Stomach (tissue), 19 donors: ENCODE measurements at places on chromosomes 4 and X. TPM values are rescaled to one million over a fixed set of nuclear protein-coding genes. Genes with fewer than 3 reads are reported as not detected.
A peak's percentile ranks its signal among the peaks of the same experiment; 100 is the strongest.

SPRY1 gene
- total RNA-seq = 21.4 TPM

DNA sequence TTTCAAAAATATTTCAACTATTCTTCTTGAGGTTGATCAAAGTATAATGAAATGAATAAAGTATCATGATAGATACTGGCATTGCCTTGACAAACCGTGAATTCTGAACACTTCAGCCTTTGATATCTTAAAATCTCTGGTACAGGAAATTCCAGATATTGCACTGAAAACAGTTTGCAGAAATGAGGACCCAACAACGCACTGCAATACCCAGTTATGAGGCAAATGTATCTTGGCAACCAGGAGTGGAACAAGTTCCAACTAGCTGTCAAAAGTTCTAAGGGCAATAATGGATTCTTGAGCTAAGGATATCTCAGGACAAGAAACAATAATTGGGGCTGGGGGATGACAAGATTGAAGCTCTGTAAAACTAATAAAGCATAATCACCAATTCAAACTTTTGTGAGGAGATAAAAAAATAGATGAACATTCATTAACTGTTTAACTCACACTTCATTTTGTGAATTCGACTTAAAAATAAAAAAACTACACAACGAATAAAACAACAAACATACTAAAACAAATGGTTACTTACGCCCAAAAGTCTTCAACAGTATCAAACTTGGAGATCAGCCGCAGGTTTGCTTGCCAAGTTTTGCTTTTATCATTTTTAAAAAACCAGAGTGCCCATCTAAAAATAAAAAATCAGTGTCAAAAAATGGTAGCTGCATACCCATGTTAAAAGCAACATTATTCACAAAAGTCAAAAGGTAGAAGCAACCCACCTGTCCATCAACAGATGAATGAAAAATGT, 38.1 kb downstream of the EIF4E start:
- no peaks in the 10 kb centered on the region for H3K4me1 ChIP-seq
- peaks cover 70% of the 10 kb centered on the region for H3K36me3 ChIP-seq
- H3K27me3 ChIP-seq = no peaks in the 10 kb centered on the region

DNA sequence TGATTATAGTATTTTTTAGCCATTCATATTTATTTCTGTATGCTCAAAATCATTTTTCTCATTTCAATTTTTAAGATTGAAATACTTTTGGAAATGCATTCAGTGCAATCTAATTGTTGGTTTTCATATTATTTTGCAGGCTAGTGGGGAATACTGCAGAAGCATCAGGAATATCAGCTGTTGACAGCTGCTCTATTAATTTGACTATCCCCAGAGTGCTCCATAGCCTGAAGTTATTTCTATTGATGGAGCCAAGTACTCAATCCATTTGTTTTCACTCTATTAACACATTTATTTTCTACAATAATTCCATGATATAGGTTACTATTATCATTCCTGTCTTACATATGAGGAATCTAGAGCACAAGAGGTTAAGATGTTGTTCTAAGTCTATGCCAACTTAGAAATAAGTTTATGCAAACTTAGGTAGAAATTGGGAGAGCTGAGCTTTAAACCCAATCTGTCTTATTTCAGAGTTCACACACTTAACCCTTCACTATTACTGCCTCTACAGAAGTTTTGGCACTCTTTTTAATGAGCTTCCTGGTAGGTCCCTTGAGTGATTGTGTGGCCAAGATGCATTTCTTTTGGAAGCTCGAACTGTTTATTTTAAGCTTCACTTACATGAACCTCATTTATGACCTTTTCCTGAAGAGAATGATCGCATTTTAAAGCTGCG, 65.6 kb upstream of the PCDH18 start:
- H3K4me3 ChIP-seq = no peak overlapping the region
- no peak overlapping the region for H3K27ac ChIP-seq
- H3K27me3 ChIP-seq = no peaks in the 10 kb centered on the region

- no peak overlapping the region for H3K4me3 ChIP-seq
- H3K36me3 ChIP-seq = no peaks in the 10 kb centered on the region
- no peaks in the 10 kb centered on the region for H3K4me1 ChIP-seq
- no peak for DNase-seq
- no peak overlapping the region for H3K27ac ChIP-seq
- H3K27me3 ChIP-seq = peaks cover 6% of the 10 kb centered on the region
Measured at GRCh38 chrX:106875151-106875550, 28.0 kb downstream of the RIPPLY1 start.

MAGEE2 gene
- not detected for total RNA-seq

PHOX2B gene
- total RNA-seq = not detected

GRCh38 chr4:37803348-37803973, 23.0 kb upstream of the PGM2 start:
- no peaks in the 10 kb centered on the region for H3K4me1 ChIP-seq
- DNase-seq = peak; percentile 76
- H3K36me3 ChIP-seq = no peaks in the 10 kb centered on the region
- H3K27me3 ChIP-seq = no peaks in the 10 kb centered on the region
- no peak overlapping the region for H3K27ac ChIP-seq

NXF3 gene
- not detected for total RNA-seq

GUCY1B1 gene
- total RNA-seq = 14.8 TPM

SPANXA1 gene
- not detected for total RNA-seq

- no peaks in the 10 kb centered on the region for H3K27me3 ChIP-seq
- no peaks in the 10 kb centered on the region for H3K36me3 ChIP-seq
- no peak for DNase-seq
- no peaks in the 10 kb centered on the region for H3K4me1 ChIP-seq
- no peak overlapping the region for H3K27ac ChIP-seq
Measured at GRCh38 chr4:32417113-32417704, 1697.0 kb downstream of the PCDH7 start.

MSANTD1 gene
- total RNA-seq = not detected

DNA sequence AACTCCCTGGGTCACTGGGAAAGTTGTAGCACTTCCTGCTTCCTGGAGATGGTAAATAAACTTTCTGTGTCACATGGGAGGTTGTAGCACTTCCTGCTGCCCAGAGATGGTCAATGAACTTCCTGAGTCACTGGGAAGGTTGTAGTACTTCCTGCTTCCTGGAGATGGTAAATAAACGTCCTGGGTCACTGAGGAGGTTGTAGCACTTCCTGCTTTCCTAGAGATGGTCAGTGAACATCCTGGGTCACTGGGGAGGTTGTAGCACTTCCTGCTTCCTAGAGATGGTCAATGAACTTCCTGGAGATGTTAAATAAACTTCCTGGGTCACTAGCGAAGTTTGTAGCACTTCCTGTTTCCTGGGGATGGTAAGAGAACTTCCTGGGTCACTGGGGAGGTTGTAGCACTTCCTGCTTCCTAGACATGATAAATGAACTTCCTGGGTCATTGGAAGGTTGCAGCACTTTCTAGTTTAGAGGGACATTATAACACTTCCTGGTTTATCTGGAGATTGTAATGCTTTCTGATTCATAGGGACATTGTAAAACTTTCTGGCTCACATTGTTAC, 62.3 kb upstream of the CD99 start:
- no peaks in the 10 kb centered on the region for H3K4me1 ChIP-seq
- H3K36me3 ChIP-seq = peaks cover 4% of the 10 kb centered on the region
- DNase-seq = no peak

DNA sequence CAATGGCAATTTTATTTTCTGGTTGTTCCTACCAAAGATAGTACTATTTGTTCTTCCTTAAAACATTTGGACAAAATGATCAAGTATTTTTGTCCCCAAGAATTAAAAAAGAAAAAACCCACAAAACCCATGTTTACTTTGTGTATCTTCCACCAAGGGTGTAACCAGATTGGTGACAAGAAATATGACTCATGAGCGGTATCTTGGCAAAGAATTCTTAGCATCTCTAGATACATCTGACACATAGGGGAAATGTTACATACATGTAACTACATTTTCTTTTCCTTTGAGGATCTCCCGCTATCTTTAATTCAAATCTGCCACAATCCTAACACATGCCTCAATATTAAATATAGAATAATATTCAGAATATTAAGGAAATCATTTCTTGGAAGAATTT, 78.7 kb downstream of the WDFY3 start:
- no peaks in the 10 kb centered on the region for H3K36me3 ChIP-seq
- H3K27me3 ChIP-seq = no peaks in the 10 kb centered on the region
- no peak overlapping the region for H3K27ac ChIP-seq

SH3TC1 gene
- total RNA-seq = 22.8 TPM

ELOVL6 gene
- 3.6 TPM for total RNA-seq

- H3K4me3 ChIP-seq = no peak overlapping the region
- H3K36me3 ChIP-seq = no peaks in the 10 kb centered on the region
- no peak for DNase-seq
- H3K4me1 ChIP-seq = no peaks in the 10 kb centered on the region
Measured at GRCh38 chr4:145613566-145614232, 5.5 kb upstream of the MMAA start.

SH3D19 gene
- total RNA-seq = 79.9 TPM

GRCh38 chrX:13938051-13938828, 91.5 kb downstream of the GEMIN8 start:
- H3K27ac ChIP-seq = no peak overlapping the region
- H3K36me3 ChIP-seq = no peaks in the 10 kb centered on the region
- H3K27me3 ChIP-seq = peaks cover 29% of the 10 kb centered on the region

- H3K4me1 ChIP-seq = no peaks in the 10 kb centered on the region
- no peaks in the 10 kb centered on the region for H3K27me3 ChIP-seq
- no peak for DNase-seq
Measured at GRCh38 chrX:30637874-30638815, 15.1 kb upstream of the GK start.

TAB3 gene
- total RNA-seq = 16.3 TPM

DNA sequence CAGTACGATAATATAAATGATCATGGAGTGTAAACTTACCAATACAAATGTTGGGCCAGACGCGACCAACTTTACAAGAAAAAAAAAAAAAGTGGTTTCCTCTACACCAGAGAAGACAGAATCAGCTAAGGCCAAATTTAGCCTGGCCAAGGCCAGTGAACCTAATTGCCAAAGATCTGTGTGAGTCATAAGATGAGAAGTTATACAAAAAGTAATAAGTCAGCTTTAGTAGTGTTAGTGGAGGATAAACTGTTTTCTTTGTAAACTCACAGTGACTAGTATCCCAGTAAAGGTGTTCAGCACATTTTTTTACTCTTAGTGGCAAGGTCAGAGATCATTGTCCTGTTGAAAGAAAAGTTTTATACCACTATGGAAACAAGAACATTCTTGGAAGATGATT, 531.4 kb upstream of the TECRL start:
- H3K36me3 ChIP-seq = no peaks in the 10 kb centered on the region
- no peaks in the 10 kb centered on the region for H3K4me1 ChIP-seq
- no peak for DNase-seq
- H3K27me3 ChIP-seq = no peaks in the 10 kb centered on the region
- no peak overlapping the region for H3K4me3 ChIP-seq
- no peak overlapping the region for H3K27ac ChIP-seq

GRCh38 chr4:26028133-26028792, 114.2 kb downstream of the SMIM20 start:
- H3K36me3 ChIP-seq = no peaks in the 10 kb centered on the region
- no peak for DNase-seq
- peaks cover 26% of the 10 kb centered on the region for H3K4me1 ChIP-seq
- no peak overlapping the region for H3K4me3 ChIP-seq

GPAT3 gene
- 18.9 TPM for total RNA-seq

TRIML1 gene
- total RNA-seq = not detected

GRCh38 chr4:43456383-43456782, 563.9 kb downstream of the GRXCR1 start:
- H3K27ac ChIP-seq = no peak overlapping the region
- DNase-seq = no peak
- H3K36me3 ChIP-seq = no peaks in the 10 kb centered on the region
- no peaks in the 10 kb centered on the region for H3K27me3 ChIP-seq

DNA sequence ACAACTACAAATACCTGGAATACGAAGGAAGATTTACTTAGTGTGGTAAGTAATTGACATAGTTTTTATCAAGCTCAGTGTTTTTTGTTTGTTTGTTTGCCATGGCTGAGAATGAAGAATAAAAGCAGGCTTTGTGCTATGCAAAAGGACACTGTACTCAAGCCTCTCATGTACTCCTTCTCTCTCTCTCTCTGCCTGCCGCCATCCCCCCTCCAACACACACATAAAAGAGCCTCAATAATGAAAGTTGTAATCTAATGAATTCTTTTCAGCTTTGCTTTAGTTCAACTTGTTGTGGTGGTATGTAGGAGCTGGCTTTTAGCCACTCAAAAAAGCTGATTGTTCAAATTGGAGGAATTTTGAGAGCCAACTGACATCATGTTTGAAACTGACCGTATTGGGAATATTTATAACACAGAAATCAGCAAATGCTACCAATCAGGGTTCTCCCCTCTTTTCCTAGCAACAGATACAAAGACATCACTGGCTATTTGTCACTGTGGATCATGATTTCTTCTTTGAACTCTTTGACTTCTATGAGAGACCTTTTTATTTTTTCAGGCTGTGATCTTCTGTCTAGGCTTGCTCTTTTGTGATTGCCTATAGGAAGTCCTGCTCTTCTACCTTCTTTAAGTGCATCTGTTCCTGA, 1148.8 kb downstream of the RAPGEF2 start:
- H3K4me3 ChIP-seq = no peak overlapping the region
- H3K27ac ChIP-seq = no peak overlapping the region
- no peak for DNase-seq

- no peaks in the 10 kb centered on the region for H3K27me3 ChIP-seq
- DNase-seq = peak; percentile 45
- H3K4me3 ChIP-seq = no peak overlapping the region
- no peak overlapping the region for H3K27ac ChIP-seq
Measured at GRCh38 chr4:21469438-21470300, 478.9 kb downstream of the KCNIP4 start.

- H3K27ac ChIP-seq = no peak overlapping the region
- no peaks in the 10 kb centered on the region for H3K27me3 ChIP-seq
- H3K4me1 ChIP-seq = no peaks in the 10 kb centered on the region
- H3K4me3 ChIP-seq = no peak overlapping the region
Measured at GRCh38 chr4:73445383-73446335, 9.6 kb downstream of the AFP start.

GRCh38 chr4:63607169-63607872, 801.9 kb downstream of the TECRL start:
- H3K4me1 ChIP-seq = no peaks in the 10 kb centered on the region
- no peaks in the 10 kb centered on the region for H3K27me3 ChIP-seq
- H3K27ac ChIP-seq = no peak overlapping the region

GRCh38 chr4:138242076-138242833, at the start of gene SLC7A11:
Gene SLC7A11 (minus strand): TSS chr4:138242349. CDS start chr4:138242069, 280 bp downstream.
- no peaks in the 10 kb centered on the region for H3K27me3 ChIP-seq
- peaks cover 11% of the 10 kb centered on the region for H3K4me1 ChIP-seq
- peak within 1 kb of the TSS; percentile 72 for H3K27ac ChIP-seq
- peak within 1 kb of the TSS; percentile 20 for H3K4me3 ChIP-seq
- DNase-seq = peak; percentile 78
- no peaks in the 10 kb centered on the region for H3K36me3 ChIP-seq

DNA sequence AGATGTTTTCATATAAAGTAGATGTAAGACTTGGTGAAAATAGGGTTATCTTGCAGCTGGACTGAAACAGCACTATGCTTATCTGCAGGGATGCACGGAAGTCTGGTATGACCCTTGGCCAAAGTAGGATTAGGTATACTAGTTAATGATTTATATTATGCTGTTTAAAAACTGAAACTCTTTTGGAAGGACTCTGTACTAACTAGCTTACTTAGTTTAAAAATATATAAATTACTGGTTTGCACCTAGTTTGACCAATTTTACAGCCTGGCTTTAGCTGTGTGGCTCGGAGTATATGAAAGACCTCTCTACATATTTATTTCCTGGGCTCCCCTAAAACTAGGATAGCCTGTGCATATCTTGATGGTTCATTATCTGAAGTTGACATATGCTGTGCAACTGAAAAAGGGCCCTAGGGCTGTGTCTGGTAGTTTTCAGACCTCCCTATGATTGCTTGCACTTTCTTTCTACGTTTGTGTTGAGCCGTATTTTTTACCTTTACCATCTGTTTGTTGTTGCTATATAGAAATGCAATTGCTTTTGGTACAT, 89.2 kb downstream of the TMEM144 start:
- no peaks in the 10 kb centered on the region for H3K27me3 ChIP-seq
- H3K4me1 ChIP-seq = no peaks in the 10 kb centered on the region
- H3K4me3 ChIP-seq = no peak overlapping the region
- H3K27ac ChIP-seq = no peak overlapping the region

F11 gene
- total RNA-seq = not detected
